Head of caudate nucleus (tissue), 42 donors: ENCODE measurements at places on chromosomes 11 and 22.

DNA sequence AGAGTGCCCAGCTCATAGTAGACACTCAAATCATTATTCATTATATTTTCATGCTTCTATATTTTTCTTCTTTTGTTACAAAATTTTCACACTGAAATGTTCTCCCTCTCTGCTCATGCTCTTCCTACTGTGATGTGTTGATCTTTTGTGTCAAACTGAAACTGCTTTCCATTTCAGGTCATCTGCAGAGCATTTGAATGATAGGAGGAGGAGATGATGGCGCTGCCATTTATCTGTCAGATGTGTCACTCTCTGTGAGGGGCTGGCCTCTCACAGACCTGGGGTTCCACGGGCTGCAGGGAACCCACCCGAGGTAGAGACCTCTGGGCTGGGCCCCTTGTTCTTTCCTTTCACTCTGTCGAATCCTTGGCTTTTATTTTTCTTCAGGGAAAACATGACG is 41.1 kb downstream of the OR10A6 start:
- no peak for DNase-seq

- no peak for DNase-seq
These were observed 40.5 kb downstream of the TPCN2 start for GRCh38 chr11:69089258-69089657.

GRCh38 chr11:61108847-61109585 is 6.7 kb downstream of the CD5 start:
- no peak for DNase-seq

DNA sequence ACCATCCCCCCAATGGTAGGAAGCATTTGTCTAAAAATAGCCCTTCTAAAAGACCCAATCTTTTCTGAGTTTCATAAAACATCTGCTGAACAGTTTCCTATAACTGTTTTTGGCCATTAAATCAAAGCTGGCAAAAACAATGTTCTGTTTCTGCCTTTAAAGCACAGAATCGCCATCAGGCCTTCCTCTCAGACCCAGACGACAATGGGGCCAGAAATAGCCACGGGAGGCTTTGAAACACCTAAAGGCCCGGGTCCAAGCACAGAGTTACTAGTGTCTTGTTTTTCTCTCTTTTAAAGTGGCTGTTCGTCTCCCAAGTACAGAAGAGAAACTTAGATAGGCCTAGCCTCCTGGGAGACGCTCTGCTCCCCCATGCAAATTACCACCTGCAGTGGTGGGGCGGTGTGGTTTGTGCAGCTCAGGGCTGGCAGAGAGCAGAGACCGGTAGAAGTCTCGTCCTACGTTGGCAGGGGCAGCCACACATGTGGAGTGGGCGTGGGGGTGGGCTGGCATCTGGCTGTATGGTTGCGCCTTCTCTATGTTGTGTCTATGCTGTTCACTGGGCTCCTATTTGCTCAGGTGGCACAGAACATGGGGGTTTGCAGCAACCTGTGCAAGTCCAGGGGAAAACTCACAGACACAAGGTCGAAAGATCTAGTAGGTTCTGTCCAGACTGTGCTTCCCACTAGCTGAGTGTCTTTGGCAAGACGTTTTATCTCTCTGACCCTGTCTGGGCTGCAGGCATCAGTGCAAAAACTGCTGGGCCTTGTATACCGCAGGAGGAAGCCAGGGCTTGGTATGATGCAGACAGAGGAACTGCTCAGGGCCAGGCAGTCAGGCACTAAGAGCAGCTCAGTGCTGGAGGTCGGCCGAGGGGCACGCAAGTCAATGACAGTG is 23.6 kb upstream of the ETS1 start:
- DNase-seq = no peak

DNA sequence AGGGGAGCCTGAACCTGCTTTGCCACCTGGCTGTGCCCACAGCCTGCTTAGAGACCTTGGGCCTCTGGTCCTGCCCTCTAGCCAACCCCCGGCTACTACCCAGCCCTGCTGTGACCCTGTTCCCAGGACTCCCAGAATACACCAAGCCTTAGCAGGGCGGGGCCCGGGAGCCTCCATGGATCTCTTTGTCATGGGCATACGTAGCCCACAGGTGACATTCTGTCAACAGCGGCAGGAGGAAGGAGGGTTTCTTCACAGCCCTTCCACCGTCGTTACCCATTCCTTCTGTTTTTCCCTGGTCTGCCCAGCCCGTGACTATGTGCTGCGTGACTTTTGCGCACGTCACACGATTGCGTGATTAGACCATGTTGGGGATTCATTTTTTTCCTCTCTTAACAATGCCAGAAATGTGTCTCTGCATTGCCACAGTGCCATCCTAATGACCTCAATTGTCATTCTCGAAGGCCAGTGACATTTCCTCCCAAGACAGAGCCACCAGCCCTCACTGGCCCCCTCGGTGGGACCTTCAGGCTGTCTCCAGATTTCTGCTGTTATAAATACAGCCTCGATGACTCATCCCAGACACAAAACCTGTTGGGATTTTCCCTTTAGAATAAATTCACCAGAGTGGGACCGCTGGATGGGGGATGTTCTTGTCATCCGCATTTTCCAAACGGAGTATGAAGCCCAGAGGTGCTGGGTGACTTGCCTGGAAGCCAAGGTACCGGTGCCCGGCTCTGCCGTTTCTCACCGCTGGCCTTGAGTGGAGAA is 9.0 kb downstream of the SYT12 start:
- DNase-seq = no peak

GRCh38 chr11:67375320-67376055 is 2.1 kb upstream of the CLCF1 start:
- no peak for DNase-seq
